ENCODE measurements at places on chromosomes 4 and X.

DNA sequence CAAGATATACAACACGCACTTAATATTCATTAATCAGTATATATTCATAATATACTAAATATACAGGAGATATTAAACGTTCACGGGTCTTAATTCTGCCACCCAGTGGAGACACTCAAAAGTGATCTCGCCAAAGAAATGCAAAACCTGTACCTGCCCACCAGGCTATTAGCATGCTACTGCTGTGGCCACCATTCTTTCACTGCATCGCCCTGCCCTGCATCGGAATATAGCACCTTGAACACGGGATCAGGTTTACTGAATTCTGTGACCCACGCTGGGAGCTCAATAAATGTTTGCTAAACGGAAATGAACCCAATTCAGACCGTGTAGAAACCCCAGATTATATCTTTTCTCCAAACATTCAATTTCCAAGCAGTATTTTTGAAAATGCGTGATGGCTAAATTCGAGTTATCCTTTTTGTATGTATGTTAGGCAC, 840 bp upstream of the CLCN3 start:
- peaks cover 21% of the 10 kb centered on the region for H3K4me1 ChIP-seq
- no peak for DNase-seq
- H3K4me3 ChIP-seq = peak overlapping the region; percentile 62
- no peaks in the 10 kb centered on the region for H3K27me3 ChIP-seq

GRCh38 chr4:47195706-47196105, 164.3 kb downstream of the GABRB1 start:
- peaks cover 9% of the 10 kb centered on the region for H3K27me3 ChIP-seq
- no peaks in the 10 kb centered on the region for H3K36me3 ChIP-seq
- H3K27ac ChIP-seq = no peak overlapping the region

- H3K4me3 ChIP-seq = no peak overlapping the region
- H3K36me3 ChIP-seq = peaks cover 19% of the 10 kb centered on the region
- no peaks in the 10 kb centered on the region for H3K27me3 ChIP-seq
- no peak for DNase-seq
- no peak overlapping the region for H3K27ac ChIP-seq
Observed at GRCh38 chr4:128830906-128831503, 21.5 kb downstream of the JADE1 start.

DNA sequence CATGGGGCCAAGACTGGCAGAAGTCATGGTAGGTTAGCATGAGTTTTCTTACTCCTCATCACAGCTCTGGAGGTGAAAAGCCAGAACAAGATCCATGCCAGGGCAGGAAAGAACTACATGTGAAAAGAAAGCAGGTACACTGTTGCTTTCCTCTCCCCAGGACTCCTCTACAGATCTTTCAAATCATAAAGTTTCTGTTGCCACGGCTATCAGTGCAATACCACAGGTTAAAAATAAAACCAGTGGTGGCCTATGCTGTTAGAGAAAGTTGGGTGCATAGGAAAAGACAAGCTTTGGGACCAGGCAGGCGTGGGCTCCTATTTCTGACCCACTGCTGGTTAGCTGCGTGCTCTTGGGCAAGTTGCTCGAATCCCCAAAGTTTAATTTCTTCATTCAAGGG, 81.4 kb downstream of the SH3RF1 start:
- H3K4me1 ChIP-seq = peaks cover 17% of the 10 kb centered on the region
- H3K27me3 ChIP-seq = no peaks in the 10 kb centered on the region
- no peak overlapping the region for H3K4me3 ChIP-seq
- no peak overlapping the region for H3K27ac ChIP-seq

GRCh38 chr4:57312296-57312695, 202.1 kb upstream of the IGFBP7 start:
- no peaks in the 10 kb centered on the region for H3K27me3 ChIP-seq
- H3K27ac ChIP-seq = no peak overlapping the region
- H3K4me3 ChIP-seq = no peak overlapping the region
- no peak for DNase-seq
- no peaks in the 10 kb centered on the region for H3K36me3 ChIP-seq

DNA sequence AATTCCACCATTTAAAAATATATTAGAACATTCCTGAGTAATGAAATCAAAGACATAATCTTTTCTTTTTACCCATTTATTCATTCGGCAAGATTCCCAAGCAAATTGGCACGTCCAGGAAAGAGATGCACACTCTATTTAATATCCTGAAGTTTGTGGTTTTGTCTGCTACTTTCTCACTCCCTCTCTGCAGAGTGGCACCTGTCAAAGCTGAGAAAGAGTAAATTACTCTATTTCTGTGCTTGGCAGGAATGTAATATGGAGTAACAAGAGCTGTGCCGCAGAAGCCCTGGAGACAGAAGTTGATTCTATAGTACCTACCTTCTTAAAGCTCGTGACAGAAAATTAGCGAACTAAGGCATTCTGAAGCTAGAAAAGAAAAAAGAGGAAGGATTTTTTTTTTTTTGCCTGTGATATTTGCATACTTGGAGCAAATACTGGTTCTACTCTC, 5.5 kb downstream of the GSTCD start:
- no peaks in the 10 kb centered on the region for H3K27me3 ChIP-seq
- no peak for DNase-seq
- no peak overlapping the region for H3K4me3 ChIP-seq
- peak overlapping the region; percentile 46 for H3K27ac ChIP-seq
- peaks cover 45% of the 10 kb centered on the region for H3K4me1 ChIP-seq

DNA sequence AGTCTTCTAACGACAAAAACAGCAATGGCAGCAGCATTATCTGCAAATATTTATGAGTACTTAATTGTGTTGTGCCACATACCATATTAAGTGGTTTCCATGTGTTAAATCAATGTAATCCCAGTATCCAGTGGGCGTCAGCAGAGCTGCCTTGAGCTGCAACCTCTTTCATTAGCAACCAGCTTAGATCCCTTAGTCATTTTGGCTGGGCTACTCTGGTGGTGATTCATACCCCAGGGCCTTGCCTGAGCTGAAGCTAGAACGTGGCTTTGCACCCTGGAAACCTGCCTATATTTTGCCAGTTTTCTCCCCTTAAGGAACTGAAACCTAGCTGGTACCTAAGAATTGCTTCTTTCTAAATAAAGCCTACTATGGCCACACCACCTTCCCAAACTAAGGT, 474.3 kb upstream of the FTHL17 start:
- peak; percentile 29 for DNase-seq
- H3K4me1 ChIP-seq = peaks cover 9% of the 10 kb centered on the region
- H3K27me3 ChIP-seq = no peaks in the 10 kb centered on the region

GRCh38 chrX:134461437-134461836, 1.5 kb downstream of the HPRT1 start:
- peak overlapping the region; percentile 97 for H3K4me3 ChIP-seq
- H3K4me1 ChIP-seq = no peaks in the 10 kb centered on the region
- no peaks in the 10 kb centered on the region for H3K27me3 ChIP-seq
- peak overlapping the region; percentile 58 for H3K27ac ChIP-seq
- no peak for DNase-seq

DNA sequence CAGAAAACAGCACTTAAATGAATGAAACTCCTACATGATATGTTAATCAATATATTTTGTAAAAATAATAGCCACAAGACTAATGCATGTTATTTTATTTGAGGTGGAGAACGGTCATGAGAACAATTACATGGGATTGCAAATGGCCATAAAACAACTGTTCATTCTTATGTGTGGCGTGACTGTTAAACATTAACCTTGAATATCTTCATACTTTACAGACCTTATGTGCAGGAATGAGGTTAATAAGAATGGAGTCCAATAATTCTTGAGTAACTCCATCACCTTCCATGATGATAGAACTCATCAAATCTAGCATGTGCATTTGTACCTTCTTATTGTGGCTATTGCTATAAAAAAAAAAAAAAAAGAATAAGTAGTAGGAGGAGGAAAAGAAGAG, 55.3 kb downstream of the PDS5A start:
- peaks cover 82% of the 10 kb centered on the region for H3K36me3 ChIP-seq
- no peak for DNase-seq
- no peaks in the 10 kb centered on the region for H3K27me3 ChIP-seq
- H3K4me1 ChIP-seq = no peaks in the 10 kb centered on the region

- H3K27ac ChIP-seq = no peak overlapping the region
- H3K4me1 ChIP-seq = peaks cover 9% of the 10 kb centered on the region
- H3K4me3 ChIP-seq = peak overlapping the region; percentile 43
- no peaks in the 10 kb centered on the region for H3K27me3 ChIP-seq
Observed at GRCh38 chr4:78057600-78058550, 752 bp downstream of the FRAS1 start.

- no peak for DNase-seq
- H3K36me3 ChIP-seq = no peaks in the 10 kb centered on the region
- H3K4me3 ChIP-seq = no peak overlapping the region
- no peaks in the 10 kb centered on the region for H3K27me3 ChIP-seq
Observed at GRCh38 chr4:55817691-55818090, 1.9 kb upstream of the EXOC1L start.

GRCh38 chr4:185608185-185608584, 72.9 kb upstream of the PDLIM3 start:
- no peak overlapping the region for H3K4me3 ChIP-seq
- H3K4me1 ChIP-seq = no peaks in the 10 kb centered on the region
- H3K27me3 ChIP-seq = no peaks in the 10 kb centered on the region
- DNase-seq = no peak
- no peak overlapping the region for H3K27ac ChIP-seq

DNA sequence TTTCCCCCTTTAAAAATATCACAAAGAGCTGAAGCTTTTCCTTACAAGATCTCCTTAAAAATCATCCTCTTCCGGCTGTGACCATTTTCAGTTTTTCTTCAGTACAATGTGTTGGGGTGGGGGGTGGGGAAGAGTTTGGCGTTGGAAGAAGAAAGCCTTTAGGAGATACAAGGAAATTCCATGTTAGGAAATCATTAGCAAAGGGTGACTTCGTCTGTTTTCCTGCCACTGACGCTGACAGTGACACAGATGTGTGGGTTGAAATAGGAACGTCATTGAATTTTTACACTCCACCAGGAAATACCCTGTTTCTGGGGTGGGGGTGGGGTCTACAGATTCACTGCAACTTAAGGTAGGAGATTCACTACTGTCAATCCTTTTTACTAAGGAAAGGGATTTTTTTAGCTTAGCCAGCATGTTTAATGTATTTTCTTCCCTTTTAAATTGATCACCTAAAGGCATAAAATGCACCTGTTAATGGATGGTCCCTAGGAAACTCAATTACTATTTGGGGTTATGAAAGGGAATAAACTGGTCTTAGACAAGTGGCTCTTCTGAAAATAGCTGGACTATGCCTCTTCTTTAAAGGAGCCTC, 3.9 kb downstream of the MAMLD1 start:
- H3K36me3 ChIP-seq = no peaks in the 10 kb centered on the region
- DNase-seq = no peak
- H3K4me1 ChIP-seq = no peaks in the 10 kb centered on the region
- no peak overlapping the region for H3K27ac ChIP-seq
- no peak overlapping the region for H3K4me3 ChIP-seq
- peaks cover 6% of the 10 kb centered on the region for H3K27me3 ChIP-seq

GRCh38 chrX:150406596-150406995, 43.5 kb downstream of the MAMLD1 start:
- no peaks in the 10 kb centered on the region for H3K36me3 ChIP-seq
- H3K27ac ChIP-seq = no peak overlapping the region
- H3K27me3 ChIP-seq = no peaks in the 10 kb centered on the region
- H3K4me3 ChIP-seq = no peak overlapping the region

DNA sequence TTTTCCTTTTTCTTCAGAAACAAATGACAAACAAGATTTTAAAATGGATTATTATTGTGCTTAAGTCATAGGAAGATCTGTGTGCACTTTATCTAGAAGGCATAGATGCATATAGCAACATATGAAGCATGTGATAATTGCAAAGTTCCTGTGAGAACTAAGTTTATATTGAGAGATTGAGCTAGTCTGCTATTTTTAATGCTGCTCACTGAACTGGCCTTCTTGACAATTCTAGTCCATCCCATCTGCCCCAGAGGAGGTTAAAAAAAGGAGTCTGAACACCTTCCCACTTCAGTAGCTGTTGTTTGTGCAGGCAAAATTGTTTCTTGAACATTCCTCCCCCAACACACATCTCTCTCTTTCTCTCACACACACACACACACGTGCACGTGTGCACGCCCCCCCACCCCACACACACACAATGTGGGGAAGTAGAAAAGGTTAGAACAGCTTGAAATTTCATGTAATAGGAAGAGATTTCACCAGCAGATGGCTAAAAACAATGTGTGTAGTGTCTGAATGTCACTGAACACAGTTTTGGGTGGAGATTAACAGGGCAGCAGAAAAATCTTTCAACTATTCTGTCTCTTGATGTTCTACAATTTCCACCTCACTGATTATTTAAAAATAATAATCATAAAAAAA, 108.0 kb downstream of the GPM6A start:
- no peak overlapping the region for H3K4me3 ChIP-seq
- no peak for DNase-seq
- no peaks in the 10 kb centered on the region for H3K27me3 ChIP-seq
- H3K36me3 ChIP-seq = no peaks in the 10 kb centered on the region
- H3K4me1 ChIP-seq = no peaks in the 10 kb centered on the region

GRCh38 chr4:145739845-145740244, 59.9 kb downstream of the C4orf51 start:
- no peaks in the 10 kb centered on the region for H3K27me3 ChIP-seq
- H3K4me3 ChIP-seq = no peak overlapping the region
- no peak overlapping the region for H3K27ac ChIP-seq
- no peaks in the 10 kb centered on the region for H3K36me3 ChIP-seq
- DNase-seq = no peak

DNA sequence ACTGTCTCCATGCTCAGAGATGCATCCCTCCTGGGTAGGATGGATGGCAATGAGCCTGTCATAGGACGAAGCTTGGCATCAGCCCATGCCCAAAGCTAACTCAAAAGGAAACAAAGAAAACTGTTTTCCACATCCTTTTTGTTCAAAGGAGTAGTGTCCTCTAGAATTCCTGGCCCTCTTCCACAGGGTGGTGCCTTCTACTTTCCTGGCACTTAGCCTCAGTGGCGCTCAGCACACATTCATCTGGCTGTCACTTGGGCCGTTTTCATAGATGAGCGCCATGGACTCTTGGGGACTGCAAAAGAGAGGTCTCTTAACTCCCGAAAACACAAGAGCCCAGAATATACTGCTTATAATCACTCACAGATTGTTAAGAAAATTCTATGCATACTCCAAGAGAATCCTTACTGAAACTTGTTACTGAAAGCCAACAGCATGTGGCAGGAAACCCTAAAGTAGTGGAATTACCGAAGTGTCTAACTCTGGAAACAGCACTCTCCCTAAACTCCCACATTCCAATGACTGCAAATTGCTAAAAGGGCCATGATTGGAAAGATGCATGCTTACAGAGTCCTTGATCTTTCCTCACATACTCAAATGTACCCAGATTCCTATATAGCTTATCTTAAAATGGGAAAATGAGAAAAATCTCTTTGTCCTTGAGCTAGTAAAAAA, 110.0 kb downstream of the HS6ST2 start:
- no peaks in the 10 kb centered on the region for H3K27me3 ChIP-seq
- no peak for DNase-seq
- no peaks in the 10 kb centered on the region for H3K4me1 ChIP-seq
- no peaks in the 10 kb centered on the region for H3K36me3 ChIP-seq

Measured in RWPE2 (cell line).